ENCODE measurements at places on chromosomes 5 and 9.

GRCh38 chr5:72940082-72940481, 15.8 kb upstream of the FCHO2 start:
- DNase-seq = no peak

- DNase-seq = no peak
Observed at GRCh38 chr5:37532976-37533740, 154.0 kb downstream of the WDR70 start.

- no peak for DNase-seq
Observed at GRCh38 chr9:90926936-90927335, 125.3 kb downstream of the SYK start.

- no peak for DNase-seq
Observed at GRCh38 chr9:132175431-132175830, 13.6 kb downstream of the NTNG2 start.

DNA sequence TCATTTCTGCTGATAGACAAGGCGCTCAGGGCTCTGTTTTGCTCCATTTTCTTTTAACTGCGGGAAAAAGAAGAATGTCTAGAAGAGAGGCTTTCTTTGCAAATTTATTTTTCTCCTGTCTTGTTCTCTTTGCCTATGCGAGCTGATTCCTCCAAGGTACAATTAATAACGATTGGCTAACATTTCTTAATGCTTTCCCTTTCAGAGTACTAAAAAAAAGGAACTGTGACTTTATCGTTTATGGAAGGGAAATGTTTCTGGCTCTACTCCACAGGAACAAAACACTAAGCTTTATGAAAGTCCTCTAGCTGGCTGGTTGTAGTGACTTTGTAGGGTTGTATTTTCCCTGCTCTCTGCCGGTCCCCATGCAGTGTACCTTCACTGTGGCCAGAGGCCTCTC, 11.7 kb downstream of the NSG2 start:
- DNase-seq = no peak

DNA sequence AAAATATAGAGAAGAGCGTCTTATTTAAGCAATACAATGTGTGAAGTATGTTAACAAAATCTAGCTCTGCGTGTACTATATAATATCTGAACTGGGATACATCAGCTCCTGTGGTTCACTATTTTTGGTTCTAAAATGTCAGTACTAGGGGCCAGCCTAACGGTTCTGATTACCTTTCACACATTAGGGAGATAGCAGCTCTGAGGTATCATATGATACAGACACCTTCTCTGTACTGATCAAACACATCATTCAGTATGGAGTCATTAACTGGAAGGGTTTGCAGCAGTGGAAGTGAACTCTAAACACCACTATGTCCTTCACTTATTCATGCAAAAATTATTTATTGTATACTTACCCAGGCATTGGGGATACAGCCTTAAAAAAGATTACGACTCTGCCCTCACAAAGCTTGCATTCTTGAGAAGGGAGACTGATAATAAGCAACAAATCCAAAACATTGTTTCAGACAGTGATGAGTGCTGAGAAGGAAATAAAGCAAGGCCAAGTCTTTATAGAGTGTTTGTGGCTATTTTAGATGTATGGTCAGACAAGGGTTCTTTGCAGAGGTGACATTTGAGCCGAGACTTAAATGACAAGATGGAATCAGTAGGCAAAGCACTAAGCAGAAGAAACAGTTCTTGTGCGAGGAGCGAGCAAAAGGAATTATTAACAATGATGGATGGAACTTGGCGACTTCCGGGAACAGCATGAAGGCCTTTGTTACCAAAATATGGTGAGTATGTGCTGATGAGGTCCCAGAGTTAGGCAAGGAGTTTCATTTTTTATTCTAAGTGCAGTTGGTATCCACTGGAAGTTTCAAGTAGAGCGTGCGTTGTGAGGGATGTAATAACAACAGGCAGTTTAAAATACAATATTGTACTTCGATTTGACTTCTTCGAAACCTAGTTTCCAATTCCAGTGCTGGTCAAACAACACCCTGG, 1.8 kb upstream of the LNPEP start:
- peak; percentile 39 for DNase-seq

DNA sequence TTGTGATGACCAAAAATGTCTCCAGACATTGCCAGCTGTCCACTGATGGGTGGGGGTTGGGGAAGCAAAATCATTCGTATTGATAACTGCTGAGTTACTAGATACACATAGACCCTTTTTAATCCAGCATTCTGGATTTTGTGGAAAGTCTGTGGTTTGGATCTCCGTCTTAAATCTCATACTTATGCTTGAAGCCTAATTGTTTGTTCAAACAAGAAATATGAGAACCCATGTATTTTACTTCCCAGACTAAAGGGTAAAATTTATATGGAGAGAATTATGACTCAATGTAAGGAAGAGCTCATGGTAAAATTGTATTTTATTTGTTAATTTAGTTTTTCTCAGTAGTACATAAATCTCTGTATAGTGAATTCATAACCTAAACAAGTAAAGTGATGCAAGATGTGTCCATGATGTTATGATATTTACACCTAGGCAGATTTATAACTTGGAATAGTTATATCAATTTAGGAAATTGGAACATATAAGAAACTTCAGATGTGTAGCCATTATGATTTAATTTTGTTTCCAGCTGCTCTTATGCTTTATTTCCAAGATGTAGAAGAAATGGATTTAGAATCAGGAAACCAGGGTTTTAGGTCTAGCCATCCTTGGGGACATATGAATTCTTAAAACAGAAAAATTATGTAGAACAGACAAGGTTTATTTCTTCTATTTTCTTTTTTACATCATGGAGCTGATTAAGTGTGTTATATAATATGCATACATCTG, 4.5 kb upstream of the OGN start:
- no peak for DNase-seq

- DNase-seq = no peak
Observed at GRCh38 chr5:104170926-104171325, 608.3 kb upstream of the NUDT12 start.

- DNase-seq = peak; percentile 84
Observed at GRCh38 chr9:130701059-130702022, 7.8 kb downstream of the EXOSC2 start.

- no peak for DNase-seq
Observed at GRCh38 chr5:54261596-54261995, 48.8 kb downstream of the ARL15 start.

GRCh38 chr9:14813336-14814248, 91.1 kb upstream of the CER1 start:
- DNase-seq = no peak

DNA sequence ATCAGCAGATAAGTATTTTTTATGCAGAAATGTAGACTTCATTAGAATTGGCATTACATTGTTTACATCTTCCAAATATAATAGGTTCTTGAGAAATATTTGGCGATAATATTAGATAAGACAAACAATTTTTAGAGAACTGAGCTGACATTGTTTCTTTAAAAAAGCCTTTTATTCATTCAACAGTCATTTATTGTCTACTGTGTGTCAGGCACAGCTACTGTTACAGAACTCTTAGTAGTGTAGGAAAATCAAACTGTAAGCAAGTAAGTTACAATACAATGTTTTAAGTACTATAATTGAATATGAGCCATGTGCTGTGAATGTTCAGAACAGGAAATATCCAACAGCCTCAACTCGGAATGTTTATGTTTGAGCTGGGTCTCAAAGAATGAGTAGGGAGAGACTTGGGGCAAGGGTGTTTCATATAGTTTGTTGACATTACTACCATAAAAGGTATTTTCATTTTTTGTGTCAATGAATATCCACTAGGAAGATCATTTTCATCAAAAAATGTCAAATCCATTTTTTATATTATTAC, 114.0 kb downstream of the CDC42SE2 start:
- DNase-seq = peak; percentile 39

DNA sequence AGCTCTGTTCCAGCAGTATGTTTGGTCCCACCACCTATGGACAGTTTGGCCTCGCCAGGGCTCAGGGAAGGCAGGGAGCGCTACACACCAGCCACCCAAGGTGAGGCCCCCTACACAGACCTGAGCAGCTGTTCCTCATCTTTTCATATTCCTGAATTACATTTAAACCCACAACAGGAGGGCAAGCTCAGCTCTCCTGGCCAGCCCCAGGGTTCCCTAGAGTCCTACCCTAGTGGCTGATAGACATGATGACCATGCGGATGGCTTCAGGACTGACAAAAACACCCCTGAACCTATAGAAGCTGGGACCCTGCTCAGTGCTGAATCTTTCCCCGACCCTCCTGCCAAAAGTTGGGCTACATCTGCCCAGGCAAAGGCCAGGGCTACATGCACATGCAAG, 6.7 kb upstream of the FOXE1 start:
- no peak for DNase-seq

- DNase-seq = no peak
Observed at GRCh38 chr9:76027861-76028260, 137.4 kb downstream of the PCSK5 start.

DNA sequence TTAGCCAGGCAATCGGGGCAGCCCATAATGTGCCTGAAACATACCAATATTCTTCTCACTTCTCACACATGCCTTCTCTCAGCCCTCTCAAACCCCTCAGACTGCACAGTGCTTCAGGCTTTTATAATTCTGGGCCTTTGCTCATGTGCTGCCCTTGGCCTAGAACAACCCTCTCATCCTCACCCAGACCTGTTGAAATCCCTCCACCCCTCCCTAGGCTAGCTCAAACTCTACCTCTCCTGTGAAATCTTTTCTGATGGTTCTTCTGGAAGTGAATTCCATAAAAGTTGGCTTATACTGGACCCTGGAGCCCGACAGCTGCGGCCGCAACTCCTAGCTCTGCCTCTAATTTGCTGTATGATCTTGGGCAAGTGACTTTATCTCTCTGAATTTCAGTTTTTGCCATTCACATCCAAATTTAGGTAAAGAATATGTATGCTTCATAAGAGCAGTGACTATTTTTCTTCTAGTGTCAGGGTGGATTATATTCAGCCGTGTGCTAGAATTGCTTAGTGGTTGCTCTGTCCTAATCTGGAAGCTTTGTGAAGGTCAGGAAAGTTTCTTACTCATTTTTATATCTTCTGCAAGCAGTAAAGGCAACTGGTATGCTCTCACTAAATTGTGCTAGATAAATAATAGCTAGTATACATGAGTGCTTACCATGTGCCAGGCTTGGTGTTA, 221.4 kb downstream of the MAPKAP1 start:
- DNase-seq = no peak

GRCh38 chr5:94698197-94698596, 79.7 kb downstream of the SLF1 start:
- peak; percentile 79 for DNase-seq

DNA sequence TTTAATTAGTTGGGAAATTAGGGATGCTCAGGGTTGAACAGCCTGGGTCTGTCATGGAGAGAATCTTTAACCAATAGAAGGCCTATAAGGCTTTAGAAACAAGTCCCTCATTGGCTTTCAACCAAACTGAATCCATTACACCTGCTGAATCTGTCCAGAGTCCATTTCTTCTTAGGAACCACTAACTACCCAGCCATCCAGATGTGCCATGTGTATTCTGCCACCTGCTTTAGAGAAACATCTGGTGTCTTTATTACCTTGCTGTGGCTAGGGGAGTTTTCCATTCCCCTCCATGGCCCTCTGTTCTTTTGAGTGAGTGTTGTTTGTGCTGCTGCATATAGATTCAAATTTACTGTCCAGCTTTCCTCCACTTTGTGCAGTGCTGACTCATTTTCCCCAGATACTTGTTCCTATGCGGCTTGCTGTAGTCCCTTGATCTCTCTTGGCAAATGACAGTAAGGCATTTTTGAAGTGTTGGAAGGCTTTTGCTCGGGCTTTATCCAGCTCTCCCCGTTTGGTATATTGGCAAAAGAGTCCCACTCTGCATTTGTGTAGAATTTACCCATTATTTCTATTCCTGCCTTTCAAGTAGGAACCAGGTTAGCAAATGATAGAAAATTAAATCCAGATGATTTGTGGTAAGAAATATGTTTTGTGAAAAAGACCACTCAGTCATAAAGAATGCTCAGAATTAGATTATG, 54.6 kb downstream of the NLN start:
- DNase-seq = no peak

DNA sequence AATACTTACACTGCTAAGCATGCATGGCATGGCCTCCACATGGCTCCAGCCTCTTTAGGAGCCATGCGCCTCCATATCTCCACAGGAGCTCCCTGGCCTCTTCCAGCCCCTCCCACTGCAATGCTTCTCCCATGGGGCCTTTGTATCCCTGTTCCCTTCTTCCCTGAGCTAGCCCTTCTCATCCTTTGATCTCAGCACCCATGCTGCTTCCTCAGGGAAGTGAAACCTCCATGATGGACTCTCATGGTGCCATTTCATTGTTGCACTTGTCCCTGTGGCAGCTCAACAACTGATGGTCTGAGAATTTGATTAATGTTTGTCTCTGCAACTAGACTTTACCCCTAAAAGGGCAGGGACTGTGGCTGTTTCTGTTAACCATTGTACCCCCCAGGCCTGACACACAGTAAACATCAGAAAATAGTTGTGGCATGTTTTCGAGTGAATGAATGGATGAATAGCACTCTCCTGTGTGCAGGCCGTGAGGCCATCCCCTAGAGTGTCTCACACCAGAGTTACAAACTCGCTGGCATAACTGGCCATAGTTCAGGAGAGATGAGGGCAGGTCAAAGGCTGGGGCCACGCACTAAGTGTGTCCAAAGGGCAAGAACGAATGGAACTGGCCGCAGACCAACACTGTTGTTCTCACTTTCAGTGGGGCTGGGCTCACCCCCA, 6.6 kb downstream of the IDNK start:
- DNase-seq = no peak

DNA sequence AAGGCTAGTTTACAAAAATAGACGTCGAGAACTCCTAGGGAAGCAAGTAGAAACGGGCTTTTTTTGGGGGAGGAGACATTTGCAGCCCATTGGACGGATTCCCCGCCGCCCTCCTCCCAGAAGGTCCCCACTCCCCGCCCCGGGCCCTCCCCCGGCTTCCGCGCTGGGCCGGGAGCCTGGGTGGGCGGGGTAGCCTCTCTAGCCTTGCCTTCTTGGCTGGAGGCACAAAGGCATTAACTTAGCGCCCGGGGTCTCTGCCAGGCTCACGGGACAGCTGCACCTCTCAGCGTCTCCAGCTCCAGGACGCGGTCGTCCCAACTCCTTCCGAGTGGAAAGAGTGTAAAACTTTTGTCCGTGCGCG, at the start of gene DMRTA1:
DMRTA1 (plus strand) TSS at position 236 of the 361 bp plus-strand sequence. CDS start 242 bp downstream, outside the sequence.
- DNase-seq = no peak

DNA sequence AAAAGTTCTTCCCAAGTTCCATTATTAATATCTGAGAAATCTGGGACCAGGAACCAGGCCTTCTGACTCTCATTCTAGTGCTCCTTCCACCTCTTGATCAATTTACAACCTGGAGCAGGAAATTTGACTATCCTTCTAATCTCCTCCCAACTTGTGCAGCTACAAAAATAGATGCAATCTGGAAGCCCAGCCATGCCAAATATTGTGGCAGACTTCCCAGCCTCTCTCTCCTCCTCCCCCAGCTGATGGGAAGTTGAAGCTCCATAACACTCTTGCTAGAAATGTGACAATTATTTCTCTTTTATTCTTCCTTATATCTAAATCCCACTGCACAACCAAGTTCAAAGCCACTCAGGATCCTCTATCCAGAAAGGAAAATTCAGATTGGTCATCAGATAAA, 252.1 kb downstream of the SEC61B start:
- DNase-seq = no peak

DNA sequence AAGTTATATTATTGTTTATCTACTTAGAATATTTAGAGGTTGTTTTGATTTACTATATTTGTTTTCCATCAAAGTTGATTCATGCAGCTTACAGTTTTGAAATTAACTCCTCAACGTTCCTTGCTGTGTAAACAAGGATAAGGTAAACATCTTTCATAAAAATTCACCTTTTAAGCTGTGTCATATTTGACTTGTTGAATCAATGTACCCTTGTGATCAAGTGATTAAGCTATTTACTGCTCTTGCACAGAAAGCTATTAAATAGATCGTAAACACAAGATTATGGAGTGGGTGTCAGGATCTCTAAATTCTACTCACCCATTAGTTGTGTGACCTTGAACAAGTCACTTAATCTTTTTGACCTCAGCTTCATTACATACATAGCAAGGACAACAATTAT, 2054.0 kb upstream of the NUDT12 start:
- DNase-seq = no peak

Data from SK-MEL-5 (cell line).